Anterior cingulate cortex (tissue), 58 donors: ENCODE measurements at places on chromosomes 2 and 18.

- DNase-seq: no peak
These were observed 209.8 kb downstream of the GBX2 start for GRCh38 chr2:235958221-235958930.

- DNase-seq: no peak
These were observed 99.2 kb downstream of the LDLRAD4 start for GRCh38 chr18:13317801-13318200.

DNA sequence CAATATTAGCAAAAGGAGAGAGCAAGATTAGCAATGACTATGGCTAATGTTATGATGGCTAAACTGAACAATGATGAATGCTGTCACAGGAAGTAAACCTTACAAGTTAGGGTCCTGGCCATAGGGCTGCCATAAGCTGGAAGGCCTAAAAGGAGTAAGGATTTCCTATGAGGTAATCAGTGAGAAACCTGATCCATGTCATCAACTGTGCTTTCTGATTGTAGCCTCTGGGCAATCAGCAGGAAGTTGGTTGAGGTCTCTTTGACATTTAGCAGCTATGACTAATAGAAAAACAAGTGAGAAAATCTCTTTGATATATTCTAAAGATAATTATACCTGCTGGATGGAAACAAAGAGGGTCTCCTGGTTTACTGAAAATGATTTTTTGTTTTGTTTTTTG, 193.0 kb downstream of the RAB3GAP1 start:
- no peak for DNase-seq

DNA sequence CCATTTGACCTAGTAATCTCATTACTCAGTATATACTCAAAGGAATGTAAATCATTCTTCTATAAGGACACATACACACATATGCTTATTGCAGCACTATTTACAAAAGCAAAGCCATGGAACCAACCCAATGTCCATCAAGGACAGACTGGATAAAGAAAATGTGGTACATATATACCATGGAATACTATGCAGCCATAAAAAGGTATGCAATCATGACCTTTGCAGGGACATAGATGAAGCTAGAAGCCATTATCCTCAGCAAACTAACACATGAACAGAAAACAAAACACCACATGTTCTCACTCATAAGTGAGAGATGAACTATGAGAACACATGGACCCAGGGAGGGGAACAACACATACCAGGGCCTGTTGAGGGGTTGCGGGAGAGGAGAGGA, 214.5 kb downstream of the NBAS start:
- no peak for DNase-seq

DNA sequence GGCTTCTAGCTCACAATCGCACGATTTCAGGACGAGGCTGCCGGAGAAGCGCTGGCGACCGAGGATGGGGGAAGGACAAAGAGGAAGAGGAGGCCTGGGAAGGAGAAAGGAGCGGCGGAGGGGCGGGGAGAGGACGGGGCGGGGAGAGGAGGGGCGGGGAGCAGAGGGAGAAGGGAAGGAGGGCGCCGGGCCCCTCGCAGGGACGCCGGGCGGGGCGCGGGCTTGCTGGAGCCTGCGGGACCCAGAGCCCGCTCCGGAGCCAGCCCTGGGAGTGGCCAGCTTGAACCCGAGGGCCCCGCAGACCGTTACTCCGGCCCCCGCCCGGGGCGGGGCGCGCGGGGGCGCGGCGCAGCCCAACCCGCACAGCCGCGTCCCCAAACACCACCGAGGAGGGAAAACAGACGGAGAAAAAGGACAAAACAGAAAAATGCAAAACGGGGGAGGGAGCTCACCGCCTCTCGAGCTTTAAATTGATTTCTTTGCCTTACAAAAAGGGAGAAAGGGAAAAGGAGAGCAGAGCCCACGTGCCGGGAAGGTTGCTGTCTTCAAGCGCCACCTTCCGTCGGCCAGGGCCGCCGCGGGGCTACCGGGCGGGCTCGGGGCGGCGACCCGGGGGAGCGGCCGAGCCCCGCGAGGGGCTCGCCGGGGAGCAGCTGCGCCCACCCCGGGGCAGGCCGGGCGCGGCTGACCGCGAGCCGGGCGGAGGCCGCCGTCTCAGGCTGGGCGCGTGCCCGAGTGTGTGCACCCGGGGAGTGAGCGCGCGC, 781 bp upstream of the SOX11 start:
- no peak for DNase-seq

DNA sequence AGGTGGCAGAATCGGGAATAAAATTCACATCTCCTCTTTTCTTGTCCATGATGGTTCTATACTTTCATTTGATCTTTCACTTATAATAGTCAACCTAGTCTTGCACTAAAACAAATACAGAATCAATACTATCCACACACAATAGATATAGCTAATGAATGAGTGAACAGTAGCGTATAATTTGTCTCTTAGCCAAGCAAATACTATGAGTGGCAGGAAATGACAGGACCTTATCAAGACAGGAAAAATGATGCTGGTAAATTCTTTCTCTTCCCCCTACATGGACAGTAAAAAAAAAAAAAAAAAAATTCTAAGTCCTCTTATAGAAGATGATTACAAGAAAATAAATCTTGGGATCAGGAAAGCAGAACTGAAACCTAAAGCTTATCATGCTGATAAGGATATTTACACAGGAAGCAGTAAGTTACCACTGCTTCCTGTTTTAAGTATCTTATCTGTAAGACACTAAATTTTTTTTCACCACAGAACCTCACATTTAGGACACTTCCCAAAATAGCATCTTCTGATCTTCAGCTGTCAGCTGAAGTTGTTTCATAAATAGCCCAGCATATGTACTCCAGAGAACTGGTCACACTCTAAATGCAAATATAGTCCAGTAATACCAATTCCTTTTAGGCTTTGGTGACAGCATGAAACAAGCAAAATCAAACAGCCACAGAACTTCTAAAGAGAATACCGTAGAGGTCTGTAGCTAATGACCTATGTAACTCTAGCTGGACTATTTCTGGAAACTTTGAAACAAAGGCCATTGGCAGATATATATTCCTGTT, 27.0 kb downstream of the IRS1 start:
- DNase-seq: no peak
